ENCODE measurements at places on chromosomes 12 and 14.

- DNase-seq, result no peak
Observed at GRCh38 chr14:78637489-78637888, 467.3 kb downstream of the NRXN3 start.

GRCh38 chr12:45490232-45490881 is 239.1 kb upstream of the ARID2 start:
- no peak for DNase-seq

- DNase-seq, result no peak
Observed at GRCh38 chr14:94584591-94585280, 3.5 kb downstream of the SERPINA5 start.

DNA sequence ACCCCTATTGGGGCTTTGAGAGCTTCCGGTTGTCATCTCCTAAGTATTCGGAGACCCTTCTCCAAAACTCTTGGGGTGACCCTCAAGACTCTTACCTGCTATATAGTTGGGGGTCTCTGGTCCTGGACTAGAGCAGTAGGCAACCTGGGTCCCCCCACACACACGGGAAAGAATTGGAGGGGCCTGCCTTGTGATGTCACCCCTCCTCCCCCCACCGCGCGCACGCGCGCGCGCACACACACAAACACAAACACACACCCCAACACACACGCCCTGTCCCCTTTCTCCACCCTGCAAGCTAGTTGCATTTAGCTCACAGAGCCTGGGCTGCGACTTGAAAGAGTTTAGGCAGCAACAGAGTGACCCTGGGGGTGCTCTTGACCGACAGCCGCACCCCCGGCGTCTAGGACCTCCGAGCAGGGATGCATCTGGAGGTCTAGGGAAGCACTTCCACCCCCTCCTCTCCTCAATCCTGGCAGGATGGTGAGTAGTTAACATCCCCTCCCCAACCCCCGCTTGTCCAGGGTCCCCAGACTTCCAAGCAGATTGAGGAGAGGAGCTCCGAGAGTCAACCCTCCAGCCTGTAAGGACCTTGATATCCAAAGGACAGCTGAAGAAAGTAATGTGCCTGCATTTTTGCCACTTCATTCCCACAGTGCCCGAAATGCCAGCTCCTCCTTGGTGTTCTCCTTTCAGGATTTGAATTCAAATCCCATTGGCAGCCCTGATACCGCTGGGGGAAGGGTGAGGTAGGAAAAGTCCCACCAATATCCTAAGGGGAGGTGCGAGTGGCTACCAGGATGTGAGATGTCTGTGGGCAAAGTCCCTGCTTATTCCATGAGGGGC is 1.4 kb upstream of the DNAJC14 start:
- no peak for DNase-seq

DNA sequence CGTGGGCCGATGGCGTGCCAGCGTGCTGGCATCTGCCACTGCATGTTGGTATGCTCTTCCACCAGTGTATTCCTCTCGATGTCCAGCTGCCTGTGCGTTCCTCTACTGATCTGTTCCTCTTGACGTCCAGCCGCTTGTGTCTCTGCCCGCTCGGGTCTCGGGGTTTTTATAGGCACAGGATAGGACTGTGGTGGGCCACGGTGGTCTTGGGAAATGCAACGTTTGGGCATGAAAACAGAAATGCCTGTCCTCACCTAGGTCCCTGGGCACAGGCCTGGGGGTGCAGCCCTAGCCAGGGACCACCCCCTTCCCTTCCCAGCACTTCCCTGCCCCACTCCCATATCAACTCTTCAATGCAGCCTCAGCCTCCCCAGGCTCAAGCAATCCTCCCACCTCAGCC is 10.3 kb upstream of the GALNT6 start:
- DNase-seq, result no peak

DNA sequence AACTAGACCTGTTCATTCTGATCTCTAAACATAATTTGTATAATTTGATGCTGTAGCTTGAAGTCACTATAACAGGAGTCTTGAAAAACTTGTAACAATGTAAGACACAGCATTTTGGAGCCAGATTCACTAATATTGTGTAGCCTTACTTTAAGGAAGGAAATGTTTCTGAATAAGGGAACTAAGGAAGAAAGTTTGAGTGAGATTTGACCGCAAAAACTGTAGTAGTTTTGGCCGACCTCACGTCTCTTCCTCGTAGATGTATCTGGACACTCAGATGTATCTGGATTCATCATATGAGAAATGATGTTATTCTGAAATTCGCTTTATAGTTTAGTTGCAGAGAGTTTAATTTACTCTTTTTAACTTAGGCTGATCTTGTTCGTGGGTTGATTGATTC is 13.9 kb upstream of the DNAH10 start:
- no peak for DNase-seq

- no peak for DNase-seq
Observed at GRCh38 chr12:92085040-92085735, 60.5 kb downstream of the BTG1 start.

DNA sequence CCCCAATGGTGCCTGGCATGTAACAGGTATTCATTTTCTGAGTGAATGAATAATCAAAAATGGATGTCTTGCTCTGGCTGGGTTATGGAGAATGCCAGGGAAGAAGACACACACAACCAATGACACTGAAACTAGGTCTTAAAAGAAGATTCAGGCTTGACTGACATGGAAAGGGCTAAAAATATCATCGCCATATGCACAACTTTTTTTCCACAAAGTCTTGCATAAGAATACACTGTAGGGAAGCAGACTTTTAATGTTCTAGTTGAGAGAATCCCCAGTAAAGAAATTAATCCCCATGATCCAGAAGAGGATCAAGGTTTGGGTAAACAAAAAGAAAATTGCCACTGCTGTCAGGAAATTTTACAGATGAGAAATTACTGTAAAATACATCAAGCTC is 116.4 kb downstream of the SLC2A13 start:
- no peak for DNase-seq

- no peak for DNase-seq
Observed at GRCh38 chr12:131919366-131920156, 9.5 kb upstream of the PUS1 start.

DNA sequence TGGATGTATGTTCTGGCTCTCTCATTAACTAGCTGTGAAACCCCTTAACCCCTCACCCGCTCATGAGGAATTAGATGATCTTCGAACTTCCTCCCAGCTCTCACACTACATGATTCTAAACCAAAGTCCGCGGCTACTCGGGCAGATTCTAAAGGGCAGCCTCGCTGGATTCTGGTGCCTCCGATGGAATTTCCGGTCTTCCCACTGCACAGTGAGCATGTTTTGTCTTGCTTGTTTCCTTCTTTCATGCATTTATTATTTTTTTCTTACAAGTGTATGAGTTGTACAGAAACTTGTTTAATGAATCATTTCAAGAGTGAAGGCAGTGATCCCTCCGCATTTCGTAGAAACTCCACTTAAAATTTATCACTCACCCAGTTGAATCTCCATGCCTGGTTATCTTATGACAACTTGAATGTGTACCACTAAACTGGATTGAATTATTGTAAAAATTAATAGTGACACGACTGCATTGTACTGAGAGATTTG is 4.5 kb upstream of the HCAR3 start:
- DNase-seq, result no peak

DNA sequence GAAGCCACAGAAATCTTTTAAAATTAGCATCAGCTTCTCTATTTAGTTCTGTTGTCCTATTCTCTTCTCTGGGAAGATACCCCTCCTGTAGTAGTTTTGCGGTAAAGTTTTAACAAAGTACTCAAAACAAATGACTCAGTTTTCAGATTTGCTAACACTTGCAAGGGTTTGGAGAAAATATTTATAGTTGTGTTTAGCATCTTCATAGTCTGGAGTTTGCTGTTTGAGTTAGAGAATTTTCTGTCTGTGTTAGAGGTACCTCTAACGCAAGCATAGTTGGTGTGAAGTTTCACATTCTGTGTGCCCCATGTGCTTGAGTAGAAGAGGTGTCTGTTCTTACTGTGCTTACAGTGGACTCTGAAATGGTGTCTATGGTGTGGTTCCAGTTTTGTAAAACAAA is 36.0 kb downstream of the ANKRD9 start:
- no peak for DNase-seq

- DNase-seq, result no peak
Observed at GRCh38 chr14:69332782-69333395, 65.2 kb downstream of the ERH start.

DNA sequence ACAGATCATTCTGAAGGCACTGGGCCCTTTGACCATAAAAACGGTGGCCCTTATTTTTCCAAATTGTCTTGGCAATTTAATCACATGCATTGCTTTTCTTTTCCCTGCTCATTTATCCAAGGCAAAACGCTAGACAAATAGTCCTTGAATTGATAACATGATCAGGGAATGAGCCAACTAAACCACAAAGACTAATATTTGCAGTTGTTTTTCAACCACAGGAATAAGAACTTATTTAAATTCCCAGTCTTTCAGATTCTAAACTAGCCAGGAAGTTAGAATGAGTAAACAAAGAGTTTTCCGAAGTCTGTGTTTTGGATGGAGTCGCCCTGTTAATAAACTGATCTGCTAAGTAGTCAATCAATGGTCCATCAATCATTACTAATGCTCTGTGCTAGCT is 14.9 kb downstream of the TBX5 start:
- no peak for DNase-seq

- DNase-seq, result no peak
Observed at GRCh38 chr12:106274575-106275121, 26.8 kb upstream of the CKAP4 start.

DNA sequence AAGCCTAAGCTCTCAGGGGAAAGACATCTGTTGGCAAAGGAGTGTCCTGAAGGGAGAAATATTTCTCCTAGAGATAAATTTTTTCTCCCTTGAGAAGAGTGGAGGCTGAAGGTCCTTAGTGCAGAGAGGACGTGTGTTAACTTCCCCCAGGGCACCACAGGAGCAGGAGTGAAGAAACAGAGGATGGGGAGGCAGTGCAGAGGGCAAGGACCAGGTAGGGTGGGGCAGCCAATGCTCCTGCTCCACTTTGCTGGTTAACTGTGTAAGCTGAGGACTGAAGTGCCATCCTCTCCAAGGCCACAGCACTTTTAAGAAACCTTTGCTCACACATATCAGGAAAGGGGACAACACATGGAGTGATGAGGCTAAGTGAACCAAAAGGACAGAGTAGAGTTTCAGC is 4.0 kb downstream of the L3HYPDH start:
- no peak for DNase-seq

All from NCI-H226 (cell line).